ENCODE measurements at places on chromosomes 11 and 22. TPM values are rescaled to one million over a fixed set of nuclear protein-coding genes. Genes with fewer than 3 reads are reported as not detected.

DNA sequence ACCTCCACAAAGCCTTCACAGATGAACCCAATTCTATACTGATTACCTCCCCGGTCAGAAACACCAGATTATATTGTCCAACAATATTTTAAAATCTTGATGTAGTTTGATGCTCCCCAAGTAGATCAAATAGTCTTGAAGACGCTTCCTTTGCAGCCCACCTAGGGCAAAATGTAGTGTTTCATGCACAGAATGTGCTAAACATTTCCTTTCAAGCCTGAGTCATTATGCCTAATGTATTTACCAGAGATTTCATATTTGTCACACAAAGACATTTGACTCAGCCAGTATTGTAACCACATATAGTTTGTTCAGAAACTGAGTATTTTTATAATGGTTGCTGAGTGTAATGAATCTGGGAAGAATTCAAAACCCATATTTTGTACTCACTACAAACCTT is 1396.8 kb downstream of the LRRC4C start:
- DNase-seq = no peak

DNA sequence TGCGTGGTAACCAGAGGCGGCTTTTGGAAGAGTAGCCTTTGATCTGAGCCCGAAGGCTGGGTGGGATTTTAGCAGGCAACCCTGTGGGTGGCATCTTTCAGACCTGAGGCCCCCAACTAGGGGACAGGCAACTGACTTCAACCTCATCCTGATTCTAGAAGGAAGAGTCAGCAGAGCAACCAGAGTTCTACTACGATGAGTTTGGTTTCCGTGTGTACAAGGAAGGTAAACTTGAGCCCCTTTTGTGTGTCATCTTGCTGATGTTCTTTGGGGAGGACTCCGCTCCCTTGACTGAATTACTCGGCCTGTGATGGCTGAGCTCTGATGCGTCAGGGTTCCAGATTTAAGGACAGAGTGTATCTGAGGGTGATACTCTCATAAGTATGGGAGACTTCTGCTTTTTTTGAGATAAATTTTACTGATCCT is 31.6 kb downstream of the SGSM3 start:
- no peak for DNase-seq

GRCh38 chr11:23730307-23730998 is 766.4 kb upstream of the LUZP2 start:
- DNase-seq = no peak

DNA sequence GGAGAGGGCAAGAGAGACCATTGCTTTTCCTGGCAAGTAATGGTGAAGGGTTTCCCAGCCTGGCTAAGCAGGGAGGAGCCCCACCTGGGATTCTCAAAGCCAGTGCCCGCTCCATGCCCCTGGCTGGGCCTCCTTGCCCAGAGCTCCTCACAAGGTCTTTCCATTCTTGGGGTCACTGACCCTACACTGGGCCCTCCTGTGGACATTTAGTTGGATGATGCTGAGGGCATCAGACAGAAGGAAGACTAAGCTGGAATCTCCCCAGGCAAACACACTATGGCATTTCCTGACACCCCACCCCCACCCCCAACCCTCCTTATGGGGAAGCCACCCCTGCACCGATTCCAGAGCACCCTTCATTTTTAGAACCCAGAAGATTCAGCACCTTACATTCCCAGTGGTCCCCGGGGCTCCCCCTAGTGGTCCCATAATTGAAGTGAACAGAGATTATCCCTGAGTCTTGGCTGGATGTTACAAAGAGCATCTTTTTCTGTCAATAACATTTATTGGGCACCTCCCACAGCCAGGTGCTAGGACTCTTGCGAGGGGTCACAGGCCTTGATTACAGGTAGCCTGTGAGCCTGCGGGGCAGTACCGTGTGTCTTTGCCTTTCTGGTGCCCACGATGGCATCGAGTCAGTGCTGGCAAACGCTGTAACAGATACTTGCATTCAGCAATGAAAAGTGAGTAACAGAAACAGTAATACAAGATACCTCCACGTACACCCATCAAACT is 548.5 kb downstream of the BUD13 start:
- peak; percentile 27 for DNase-seq

GRCh38 chr11:109422870-109423465 is 978 bp downstream of the C11orf87 start:
- DNase-seq = no peak

DNA sequence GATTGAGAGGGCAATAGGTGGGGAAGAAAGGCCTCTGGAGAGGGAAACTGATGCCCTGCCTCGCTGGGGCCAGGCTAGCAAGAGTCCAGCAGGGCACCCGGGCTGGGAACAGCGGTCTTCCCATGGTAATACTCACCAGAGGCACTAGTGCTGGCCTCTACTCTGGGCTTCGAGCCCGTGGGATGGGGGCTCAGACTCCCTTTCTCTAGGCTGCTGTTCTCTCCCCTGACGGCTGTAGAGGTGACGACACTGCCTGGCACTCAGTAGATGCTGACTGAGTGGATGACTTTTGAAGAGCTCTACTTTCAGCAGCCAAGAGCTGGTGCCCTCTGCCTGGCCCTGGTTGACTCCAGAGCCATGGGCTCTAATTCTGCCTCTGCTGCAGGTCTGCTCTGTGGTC is 818 bp upstream of the C1QTNF4 start:
- DNase-seq = no peak

CRYBA4 gene
- not detected for total RNA-seq

APOBEC3C gene
- 7.0 TPM for total RNA-seq

DNA sequence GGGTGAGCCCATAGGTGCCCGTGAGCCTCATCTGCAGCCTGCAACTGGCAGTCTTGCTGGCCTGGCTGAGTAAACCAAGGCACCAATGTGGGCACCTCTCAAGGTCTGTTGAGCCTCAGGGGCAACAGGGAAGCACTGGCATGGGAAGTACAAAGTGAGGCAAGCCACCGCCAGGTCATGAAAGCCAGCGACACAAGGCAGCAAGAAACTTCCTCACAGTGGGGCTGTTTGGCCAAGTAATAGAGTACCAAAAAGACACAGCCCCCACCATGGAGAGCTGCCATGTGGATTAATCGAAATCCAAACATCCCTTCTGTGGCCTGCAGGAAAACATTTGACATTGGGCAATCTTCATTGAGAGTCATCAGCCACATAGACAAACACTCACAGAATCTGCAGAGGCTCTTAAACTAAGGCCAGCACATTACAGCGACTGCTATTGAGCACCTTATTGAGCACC is 43.6 kb upstream of the FIBIN start:
- DNase-seq = no peak

- DNase-seq = no peak
These were observed 377.4 kb upstream of the LARGE1 start for GRCh38 chr22:34297536-34298120.

DNA sequence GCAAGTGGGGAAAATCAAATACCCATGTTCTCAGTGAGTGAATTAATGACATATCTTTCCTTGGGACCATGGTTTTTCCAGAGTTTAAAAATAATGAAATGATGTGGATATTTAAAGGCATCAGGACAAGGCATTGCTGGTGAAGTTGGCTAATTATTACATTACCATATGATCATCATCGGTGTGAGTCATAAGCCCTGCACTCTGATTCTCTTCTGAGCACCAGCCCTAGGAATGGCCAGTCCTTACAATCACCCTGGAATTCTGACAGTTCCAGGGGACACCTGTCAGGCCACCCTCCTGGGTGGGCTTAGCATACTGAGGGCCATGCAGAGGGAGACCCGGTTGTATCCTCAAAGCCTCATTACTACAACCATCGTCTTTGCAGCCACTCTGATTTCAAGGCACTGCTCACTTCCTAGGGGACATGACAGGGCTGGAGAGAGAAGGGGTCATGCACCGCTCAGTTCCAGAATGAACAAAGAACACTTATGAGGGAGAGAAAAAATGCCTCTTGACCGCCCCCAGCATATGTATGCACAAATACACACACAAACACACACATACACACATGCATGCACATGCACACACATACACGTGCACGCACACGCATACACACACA is 365.0 kb downstream of the MIAT start:
- no peak for DNase-seq

NAALADL1 gene
- 14.7 TPM for total RNA-seq

GRCh38 chr11:1401656-1402221 is 12.0 kb downstream of the BRSK2 start:
- DNase-seq = peak; percentile 82

- no peak for DNase-seq
These were observed 161.8 kb upstream of the B3GAT1 start for GRCh38 chr11:134573857-134574256.

DNA sequence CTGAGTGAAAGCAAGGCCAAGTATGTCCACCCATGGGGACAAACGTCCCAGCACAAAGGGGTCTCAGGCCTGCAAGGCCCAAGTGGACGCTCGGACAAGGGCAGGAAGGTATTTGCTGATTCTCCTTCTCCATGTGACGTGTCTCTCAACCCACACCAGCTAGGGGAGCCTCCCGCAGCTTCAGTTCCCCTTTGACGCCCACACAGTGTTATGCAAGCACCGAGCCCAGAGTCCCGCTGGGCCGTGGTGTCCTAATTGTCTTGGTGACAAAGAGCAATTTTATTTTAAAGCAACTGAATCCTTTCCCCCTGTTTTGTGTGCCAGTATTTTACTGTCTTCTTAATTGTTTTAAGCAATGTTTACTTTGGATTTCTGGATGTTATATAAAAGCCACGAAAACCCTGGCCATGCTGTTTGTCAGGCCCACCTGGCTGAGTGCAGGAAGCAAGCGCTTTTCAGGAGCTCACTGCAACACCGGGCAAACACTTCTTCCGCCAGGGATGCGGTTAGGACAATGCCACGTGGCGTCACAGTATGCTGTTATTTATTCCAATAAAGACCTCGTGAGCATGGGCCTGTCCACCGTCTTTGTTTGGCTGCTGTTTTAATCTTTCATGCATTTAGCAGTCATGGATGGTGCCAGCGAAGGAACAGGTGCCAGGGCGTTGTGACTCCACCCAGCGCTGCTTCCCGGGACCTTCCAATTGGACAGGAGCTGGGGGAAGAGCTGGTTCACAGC is 8.2 kb upstream of the PARVG start:
- DNase-seq = no peak

DNA sequence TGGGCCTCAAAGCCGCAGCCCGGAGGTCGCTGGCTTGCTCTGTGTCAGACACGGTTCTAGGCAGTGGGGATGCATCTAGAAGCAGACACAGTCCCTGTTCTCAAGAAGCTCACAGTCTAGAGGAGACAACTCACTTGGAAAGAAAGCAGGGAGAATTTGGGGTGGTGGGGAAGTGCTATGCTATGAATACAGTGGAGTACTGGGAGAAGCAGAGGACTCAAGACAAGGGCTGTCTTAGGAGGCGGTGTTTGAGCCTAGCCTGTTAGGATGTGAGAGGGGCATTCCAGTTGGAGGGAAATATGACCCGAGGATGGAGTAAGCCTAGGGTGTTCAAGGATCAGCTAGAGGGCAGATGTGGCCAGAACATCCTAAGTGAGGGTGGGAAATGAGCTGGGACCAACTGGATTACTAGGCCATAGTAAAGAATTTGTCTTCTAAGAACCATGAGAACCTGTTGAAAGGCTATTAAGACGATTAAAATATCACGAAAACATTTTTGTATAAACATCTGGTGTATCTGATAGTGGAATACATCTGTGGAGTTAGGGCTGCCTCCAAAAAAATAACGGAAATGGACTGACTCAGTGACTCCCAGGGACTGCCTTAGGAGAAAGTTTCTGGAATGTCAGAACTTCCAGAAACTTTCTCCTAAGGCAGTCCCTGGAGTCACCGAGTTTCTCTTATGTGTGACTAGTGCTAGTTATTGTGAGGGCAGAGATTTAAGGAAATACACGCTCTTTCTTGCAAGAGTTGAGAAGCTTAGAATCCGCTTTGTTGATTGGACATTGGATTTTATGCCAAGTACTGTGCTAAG is 1.1 kb upstream of the PITPNB start:
- no peak for DNase-seq

DNA sequence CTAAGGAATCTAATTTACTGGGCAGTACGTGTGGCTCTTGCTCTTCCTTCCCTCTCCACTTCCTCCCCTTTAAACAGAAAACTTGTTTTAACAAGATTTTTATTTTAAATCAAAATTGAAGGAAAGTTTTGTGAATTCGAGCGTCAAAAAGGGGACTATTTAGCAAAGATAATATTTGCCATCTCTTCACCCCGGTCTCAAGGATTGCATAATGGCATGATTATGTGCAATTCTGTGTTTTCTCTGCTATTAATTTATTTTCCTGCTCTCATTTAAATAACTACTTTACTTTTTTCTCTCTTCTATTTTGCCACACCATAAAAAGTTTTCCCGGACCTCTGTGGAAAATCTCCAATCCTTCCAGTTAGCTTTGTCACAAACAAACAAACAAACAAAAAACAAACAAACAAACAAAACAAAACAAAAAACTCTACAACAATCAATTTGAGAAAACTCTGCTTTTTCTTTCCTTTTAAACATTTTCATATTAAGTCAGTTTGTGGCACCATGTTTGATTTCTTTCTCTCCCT is 10.2 kb upstream of the PAX6 start:
- DNase-seq = no peak

DNA sequence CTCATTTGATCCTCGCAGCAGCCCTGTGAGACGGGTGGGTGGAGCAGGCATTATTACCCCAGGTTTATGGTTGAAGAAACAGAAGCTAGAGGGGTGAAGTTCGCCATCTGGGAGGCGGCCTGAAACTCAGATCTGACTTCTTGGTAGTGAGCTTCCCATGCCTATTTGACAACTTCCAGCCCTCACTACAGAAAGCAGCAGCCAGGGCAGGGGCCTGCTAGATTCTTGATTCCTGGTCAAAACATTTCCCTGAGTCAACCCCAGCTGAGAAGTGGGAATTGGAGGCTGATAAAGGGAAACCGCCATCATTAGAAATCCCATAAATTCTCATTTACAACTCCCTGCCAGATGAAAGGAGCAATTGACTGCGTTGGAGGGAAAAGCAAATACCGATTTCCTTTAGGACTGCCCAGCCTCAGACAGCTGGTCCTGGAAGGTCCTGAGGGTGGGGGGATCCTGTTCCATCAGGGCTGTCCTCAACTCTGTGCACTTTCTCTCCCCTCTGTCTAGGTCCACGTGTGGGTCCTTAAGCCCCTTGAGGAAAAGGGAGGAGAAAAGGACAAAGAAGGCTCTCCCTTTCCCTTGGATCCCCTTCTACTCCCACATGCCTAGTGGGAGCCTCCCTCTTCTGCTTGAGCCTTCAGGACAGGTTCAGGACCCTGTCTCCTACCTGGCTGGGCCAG is 10.2 kb upstream of the NECTIN1 start:
- DNase-seq = no peak

DNA sequence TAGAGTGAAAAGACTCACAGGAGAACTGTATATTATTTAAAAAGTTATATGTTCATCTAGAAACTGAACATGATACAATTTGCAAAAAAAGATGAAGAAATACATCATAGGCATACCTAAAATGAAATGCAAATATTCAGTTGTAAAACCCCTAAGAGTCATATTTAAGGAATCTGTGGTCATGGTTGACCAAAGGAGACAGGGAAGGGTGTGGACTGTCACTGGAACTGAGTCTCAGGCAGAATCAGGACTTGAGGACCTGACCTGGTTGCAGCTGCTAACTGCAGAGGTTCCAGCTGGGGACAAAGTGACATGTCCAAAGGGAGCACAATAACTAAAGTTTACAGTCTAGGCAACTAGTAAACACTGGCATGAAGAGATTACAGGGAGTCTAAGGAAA is 211.3 kb upstream of the RAG2 start:
- no peak for DNase-seq

OR10S1 gene
- total RNA-seq = not detected

SCT gene
- not detected for total RNA-seq

MUC5AC gene
- not detected for total RNA-seq

GRCh38 chr11:119030029-119030328 is 698 bp downstream of the SLC37A4 start:
- no peak for DNase-seq

GRCh38 chr22:36258701-36259614 is 6.0 kb downstream of the APOL1 start:
- DNase-seq = peak; percentile 62

CD3D gene
- 3.2 TPM for total RNA-seq
